HepG2 (cell line): ENCODE measurements at places on chromosomes 7 and 10. TPM values are rescaled to one million over a fixed set of nuclear protein-coding genes. Genes with fewer than 3 reads are reported as not detected.
A peak's percentile ranks its signal among the peaks of the same experiment; 100 is the strongest.

- DNase-seq: no peak
Measured at GRCh38 chr10:122476333-122476695, 15.0 kb downstream of the HTRA1 start.

- DNase-seq: no peak
Measured at GRCh38 chr10:79111846-79112614, 43.3 kb downstream of the ZMIZ1 start.

- DNase-seq: no peak
Measured at GRCh38 chr10:100882252-100882651, 30.5 kb upstream of the SLF2 start.

DNA sequence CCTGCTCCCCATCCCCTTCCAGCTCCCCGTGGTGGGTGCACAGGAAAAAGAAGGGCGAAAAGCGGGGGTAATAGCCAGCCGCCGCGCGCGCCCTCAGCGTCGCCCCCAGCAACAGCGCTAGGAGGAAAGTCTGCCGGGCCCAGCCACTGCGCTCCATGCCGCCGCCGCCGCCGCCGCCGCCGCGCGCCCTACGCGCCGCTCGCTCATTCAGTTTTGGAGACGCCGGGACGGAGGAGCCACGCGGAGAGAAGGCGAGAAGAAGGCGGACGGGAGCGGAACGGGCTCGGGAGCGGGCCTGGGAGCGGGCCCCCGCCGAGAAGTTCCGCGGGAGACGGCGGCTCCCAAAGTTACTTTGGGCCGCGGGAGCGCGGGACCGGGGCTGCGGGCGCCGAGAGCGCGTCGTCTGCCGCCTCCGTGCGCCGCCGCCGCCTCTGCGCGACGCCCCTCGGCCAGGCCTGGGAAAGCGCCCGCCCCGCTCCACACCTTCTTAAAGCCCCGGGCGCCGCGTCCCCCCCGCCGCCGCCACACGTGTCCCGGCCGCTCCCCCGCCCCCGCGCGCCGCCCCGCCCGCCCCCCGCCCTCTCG is at the start of gene RELN:
Gene RELN, minus strand, starts transcription at position 459 of the 585 bp plus-strand sequence. Its CDS starts 302 bp downstream, at position 157.
- DNase-seq: peak; percentile 48

- DNase-seq: no peak
Measured at GRCh38 chr10:5450605-5451384, 38.4 kb downstream of the NET1 start.

DNA sequence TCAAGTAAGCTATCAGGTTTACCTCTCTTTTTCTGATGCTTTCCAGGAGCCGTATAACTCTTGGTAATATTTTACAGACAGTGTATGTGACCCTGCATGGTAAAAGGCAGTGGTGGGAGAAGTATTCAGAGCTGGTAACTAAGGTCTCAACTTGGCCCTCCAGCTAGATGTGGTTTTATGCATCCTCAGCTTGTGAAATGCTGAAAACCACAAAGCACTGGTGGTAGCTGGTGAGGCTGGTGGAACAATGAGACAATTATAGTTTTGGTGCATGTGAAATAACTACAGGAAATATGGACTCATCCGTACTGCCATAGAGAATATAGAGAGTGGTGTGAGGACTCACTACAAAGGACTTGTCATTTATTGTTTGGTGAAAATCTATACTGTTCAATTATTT is 383.0 kb upstream of the PCDH15 start:
- DNase-seq: no peak

DNA sequence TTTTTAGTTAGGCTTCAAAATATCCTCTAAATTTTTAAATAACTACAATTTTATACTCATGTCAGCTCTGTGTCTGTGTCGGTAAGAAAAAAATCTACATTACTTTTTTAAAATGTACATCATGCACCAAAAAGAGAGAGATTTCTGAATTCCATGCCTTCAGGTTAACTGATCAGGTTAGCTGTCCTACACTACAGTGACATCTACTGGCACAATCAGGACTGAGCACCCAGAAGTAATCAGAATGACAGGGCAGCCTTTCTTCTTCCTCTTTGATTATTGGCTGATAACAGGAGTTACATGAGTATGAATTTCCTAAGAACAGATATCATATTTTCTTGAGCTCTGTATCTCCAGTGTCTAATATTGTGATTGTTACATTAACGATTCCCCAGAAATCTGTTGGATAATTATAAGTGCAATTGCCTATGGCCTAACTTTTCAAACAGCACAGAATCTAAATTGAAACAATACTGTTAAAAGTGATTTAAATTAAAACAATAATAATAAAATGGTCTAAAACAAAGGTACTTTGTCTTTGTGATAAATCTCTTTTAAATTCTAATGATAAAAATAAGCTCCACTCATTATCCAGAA is 41.8 kb upstream of the HYCC1 start:
- peak; percentile 52 for DNase-seq

DNA sequence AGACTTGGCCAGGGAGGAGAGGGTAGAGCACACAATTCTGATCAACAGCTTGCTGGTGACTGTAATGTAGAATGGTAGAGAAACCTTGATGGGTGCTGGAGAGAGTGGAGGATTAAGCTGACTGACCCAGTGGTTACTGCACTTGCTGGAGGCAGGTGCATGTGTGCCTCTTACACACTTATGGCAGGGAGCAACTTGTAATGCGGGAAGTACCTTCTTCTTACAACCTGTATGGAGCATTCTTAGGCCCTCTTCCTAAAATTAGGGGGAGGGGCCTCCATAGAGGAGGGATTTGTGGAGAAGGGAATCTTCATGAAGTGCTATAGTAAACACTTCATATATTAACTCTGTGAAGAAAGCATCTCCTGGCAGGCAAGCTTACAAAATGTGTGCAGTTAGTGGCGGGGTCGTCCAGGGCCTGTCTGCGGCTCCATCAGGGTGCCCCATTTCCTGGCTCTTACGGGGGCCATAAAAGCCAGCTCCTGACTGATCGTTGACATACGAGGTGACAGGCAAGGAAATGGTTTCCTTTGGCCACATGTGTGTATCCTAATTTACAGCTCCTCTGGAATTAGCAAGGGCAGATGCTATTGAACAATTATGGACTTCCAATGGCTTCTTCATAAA is 113.5 kb downstream of the RTKN2 start:
- no peak for DNase-seq

PRF1 gene
- total RNA-seq: 0.32 and 1.00 TPM in 2 replicates

TECTB gene
- 1.3 and 1.8 TPM in 2 replicates for total RNA-seq

METTL27 gene
- 1.2 and 2.0 TPM in 2 replicates for total RNA-seq

CALN1 gene
- total RNA-seq: not detected in 2 replicates
